ENCODE measurements at places on chromosomes 1 and 21. TPM values are rescaled to one million over a fixed set of nuclear protein-coding genes. Genes with fewer than 3 reads are reported as not detected.

DNA sequence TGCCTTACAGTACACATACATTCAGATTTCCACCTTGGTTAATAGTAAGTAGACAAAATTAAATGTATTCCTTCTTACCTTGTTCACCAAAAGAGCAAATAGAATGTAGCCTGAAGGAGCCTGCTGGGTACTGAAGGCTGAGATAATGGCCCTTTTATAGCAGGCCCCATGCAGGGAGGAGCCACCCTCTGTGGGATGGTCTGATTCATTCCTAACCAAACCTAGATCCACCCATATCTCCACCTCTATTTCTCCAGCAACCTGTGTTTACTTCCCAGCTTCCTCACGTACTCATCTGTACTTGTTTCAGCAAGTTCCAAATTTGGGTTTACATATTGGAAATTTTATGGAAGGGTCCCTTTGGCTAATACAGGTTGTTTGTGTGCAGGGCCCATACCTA, at the start of gene FLG:
FLG (minus strand) TSS at position 129 of the 400 bp plus-strand sequence. CDS start 9,783 bp downstream, outside the sequence.
- DNase-seq = no peak

Gene FUBP1
- total RNA-seq = 250 TPM

Gene CYP4B1
- total RNA-seq = 0.72 TPM

GRCh38 chr1:234564035-234565029, 45.6 kb downstream of the IRF2BP2 start:
- DNase-seq = no peak

All from tongue (tissue), 3 donors.